Astrocyte (in vitro differentiated cells and primary cell): ENCODE measurements at places on chromosomes 3 and 15.
A peak's percentile ranks its signal among the peaks of the same experiment; 100 is the strongest.

DNA sequence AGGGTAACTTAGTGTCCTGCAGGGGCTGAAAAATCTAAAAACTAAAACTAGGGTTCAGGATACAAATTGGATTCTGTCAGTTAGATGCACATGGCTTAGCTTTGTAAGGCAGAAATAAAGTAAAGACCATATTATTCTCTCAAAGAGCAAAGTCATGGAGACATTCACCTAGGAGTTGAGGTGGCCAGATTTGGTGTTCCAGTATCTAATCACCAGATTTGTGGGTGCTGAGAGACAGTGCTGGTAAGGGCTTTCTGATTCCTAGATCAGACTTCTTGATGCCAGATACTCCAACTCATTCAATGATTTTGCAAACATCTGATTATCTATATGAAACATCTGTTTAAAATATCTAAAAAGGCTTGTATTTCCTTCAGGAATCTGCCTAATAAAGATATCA lies 28.3 kb upstream of the TBC1D5 start:
- no peak for DNase-seq

- no peak for DNase-seq
Observed at GRCh38 chr15:89247446-89247845, 3.7 kb downstream of the FANCI start.

- peak; percentile 67 for DNase-seq
Observed at GRCh38 chr3:167406876-167407492, 26.9 kb upstream of the ZBBX start.

DNA sequence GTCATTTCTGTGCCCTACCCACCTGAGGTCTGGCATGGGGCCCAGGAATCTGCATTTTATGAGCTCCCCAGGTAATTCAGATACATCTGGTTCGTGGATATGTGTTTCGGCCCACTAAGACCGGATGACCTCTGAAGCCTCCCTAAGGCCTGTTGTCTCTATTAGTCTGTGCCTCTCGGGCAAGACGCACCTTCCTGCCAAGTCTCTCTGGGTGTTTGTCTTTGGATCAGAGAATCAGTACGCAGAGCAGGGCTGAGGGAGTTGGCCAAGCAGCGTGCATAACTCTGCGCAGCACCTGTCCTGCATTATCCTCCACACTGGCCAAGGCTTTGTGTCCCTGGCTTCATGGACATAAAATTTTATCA lies 181.0 kb downstream of the THSD4 start:
- DNase-seq: no peak

DNA sequence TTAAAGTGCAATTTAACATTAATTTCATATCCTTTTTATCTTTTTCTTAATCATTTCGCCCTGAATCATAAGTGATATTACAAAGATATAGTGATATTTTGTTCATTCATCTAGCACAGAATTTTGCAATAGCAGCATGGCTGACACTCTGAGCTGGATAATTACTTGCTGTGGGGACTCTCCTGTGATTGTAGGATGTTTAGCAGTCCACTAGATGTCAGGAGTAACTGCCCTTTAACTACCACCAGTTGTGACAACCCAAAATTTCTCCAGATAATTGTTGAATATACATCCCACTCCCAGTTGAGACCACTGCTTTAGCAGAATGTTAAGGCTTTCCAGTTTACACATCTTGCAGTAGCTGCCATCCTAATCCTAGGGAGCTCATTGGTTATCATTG lies 196.8 kb upstream of the MBNL1 start:
- peak; percentile 42 for DNase-seq

- DNase-seq: no peak
Observed at GRCh38 chr3:115513416-115513800, 109.9 kb upstream of the GAP43 start.

- no peak for DNase-seq
Observed at GRCh38 chr15:90810354-90810753, 58.0 kb upstream of the FURIN start.

- DNase-seq: peak; percentile 1
Observed at GRCh38 chr3:138509586-138509985, 75.2 kb downstream of the ESYT3 start.

DNA sequence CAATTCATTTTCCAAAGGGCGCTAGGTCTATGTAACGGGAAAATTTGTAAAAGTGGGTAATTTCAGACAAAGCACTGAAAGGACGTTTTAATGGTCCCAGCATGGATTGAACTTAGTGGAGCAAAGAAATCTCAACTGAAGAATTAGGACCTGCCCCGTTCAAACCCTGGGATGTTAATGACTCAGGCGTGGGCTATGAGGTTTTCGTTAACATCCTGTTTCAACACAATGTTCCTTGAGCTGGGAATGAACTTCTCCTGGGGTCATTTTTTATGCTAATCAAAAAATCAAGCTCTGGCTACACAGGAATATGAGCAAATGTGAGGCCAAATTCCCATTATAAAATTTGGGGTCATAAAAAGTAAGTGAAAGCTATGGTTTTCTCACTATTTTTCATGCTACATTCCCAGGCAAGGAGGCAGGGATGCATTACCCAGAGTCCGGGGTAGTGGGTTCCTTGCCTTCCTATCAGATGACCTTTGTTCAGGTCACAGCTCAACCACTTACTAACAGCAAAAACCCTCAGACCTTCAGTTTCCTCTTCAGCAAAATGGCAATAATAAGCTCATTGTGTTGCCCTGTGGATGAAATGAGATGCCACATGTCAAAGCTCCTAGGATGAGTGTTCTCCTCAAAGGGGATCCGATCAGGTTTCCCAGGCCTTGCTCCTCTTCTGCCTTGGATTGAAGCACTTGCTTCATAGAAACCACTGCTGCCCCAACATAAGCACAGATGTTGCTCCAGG lies 271.4 kb downstream of the ARRDC4 start:
- DNase-seq: no peak
